Activated naive CD8-positive, alpha-beta T cell treated with anti-CD3 and anti-CD28 coated beads, Interleukin-2, amount 10 ng/mL, durations not matched to agents 7 days and 5 days (primary cell): ENCODE measurements at places on chromosomes 4 and X.

DNA sequence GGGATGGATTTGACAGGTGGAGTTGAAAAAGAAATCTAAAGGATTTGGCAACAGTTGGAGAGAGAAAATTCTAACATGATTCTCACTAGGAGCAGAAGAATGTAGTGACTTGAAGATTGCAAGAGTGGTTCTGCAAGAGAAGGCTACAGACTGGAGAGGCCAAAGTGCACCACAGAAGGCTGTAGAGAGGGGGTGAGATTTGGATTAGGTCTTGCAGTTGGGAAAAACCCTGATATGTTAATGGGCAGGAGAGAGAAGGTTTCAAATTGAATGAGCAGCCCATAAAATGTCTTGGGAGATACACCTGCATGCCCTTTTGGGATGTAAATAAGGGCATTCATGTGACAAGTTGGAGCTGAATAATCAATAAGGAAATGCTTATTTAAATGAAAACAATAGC lies 14.7 kb upstream of the VEGFD start:
- no peak for DNase-seq

- DNase-seq: no peak
These were observed 41.8 kb downstream of the FNIP2 start for GRCh38 chr4:158810487-158811215.

DNA sequence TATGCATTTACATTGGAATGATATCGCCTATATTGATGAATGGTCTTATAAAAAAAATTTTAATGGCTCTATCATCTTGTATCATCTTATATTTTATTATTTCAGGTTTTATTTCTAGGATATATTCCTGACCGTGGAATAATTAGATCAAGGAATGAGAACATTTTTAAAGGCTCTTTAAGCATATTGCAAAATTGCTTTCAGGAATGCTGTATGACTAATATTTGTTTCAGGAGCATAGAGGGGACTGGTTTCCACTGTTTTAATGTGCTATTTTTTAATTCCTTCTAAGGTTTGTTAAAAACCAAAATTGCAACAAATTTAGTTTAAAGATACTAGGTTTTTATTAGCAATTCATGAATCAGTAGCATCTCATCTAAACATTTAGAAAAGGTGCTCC lies 120.2 kb downstream of the BMPR1B start:
- DNase-seq: no peak

GRCh38 chr4:24809815-24810405 lies 14.5 kb downstream of the SOD3 start:
- no peak for DNase-seq

DNA sequence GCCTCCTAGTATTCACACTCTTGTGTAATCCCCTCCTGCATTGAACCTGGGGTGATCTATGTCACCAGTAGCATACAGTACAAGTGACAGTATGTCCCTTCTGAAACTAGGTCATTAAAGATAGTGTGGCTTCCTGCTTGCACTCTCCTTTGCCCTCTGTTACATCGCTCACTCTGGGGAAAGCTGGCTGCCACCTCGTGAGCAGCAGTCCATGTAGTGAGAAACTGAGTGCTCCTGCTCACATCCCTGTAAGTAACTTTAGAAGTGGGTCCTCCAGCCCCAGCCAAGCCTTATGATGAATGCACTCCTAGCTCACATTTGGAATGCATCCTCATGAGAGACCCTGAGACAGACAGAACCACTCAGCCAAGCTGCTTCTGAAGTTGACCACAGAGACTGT lies 89.8 kb upstream of the TNIP3 start:
- DNase-seq: no peak

DNA sequence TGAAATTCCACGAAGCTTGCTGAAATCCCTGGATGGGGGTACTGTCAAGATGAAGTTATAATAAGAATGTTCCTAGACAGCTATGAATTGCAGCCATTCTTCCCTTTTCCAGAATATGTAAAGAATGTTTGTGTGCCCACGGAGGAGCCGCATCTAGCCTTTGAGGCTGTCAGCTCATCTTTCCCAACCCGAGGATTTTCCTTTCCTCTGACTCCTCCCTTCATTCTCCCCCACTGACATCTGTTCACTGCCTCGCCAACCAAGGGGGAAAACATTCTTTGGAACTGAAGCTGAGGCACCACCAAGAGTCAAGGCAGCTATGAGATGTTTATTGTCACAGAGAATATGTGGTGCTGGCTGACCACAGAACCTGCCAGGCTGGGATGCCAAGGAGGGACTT lies 8.8 kb downstream of the NHSL2 start:
- DNase-seq: no peak

DNA sequence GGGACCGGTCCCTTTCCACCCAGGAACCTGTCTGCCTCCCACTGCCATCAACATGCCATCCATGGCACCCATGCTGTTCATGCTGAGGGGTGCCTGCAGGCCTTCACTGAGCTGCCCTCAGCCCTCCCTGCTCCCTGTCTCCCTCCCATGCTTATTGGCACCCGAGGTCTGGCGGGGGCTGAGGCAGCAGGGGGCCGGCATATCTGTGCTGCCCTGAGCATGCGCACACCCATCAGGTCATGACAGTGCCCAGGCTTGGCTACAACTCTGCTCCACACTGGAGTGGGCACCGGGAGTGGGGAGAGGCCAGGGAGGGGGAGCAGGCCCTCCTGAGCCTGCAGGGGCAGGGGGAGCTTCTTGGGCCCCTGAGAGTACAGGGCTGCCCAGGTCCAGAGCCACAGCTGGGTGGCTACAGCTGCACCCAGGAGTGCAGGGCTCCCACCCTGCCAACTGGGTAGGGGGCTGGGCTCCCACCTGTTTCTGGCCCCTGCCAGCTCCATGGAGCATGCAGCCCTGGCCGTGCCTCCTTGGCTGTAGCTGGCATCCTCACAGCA lies 395.8 kb upstream of the DMD start:
- no peak for DNase-seq

DNA sequence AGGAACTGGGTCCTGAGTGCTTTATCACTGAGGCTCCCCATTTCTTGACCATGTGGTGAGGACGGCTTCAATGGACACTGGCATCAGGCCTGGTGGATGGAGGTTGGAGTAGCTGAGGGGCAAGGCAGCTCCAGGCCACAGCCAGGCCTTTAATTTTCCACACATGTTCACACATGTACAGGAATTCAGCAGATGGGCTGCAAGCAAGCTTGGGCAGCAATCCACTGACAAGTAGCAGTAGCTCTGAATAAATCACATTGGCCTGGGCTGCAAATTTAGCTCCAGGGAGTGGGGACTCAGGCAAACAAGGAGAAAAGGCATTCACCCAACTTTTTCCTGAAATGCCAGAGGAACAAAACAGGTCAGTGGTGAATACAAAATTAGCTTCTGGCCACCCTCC lies 107.8 kb upstream of the SCML1 start:
- no peak for DNase-seq
